ENCODE measurements at places on chromosomes 13 and 19.

- no peak for DNase-seq
These were observed 47.5 kb downstream of the TRPM4 start for GRCh38 chr19:49205114-49205513.

- DNase-seq: no peak
These were observed 50.6 kb downstream of the CELF5 start for GRCh38 chr19:3274942-3275582.

DNA sequence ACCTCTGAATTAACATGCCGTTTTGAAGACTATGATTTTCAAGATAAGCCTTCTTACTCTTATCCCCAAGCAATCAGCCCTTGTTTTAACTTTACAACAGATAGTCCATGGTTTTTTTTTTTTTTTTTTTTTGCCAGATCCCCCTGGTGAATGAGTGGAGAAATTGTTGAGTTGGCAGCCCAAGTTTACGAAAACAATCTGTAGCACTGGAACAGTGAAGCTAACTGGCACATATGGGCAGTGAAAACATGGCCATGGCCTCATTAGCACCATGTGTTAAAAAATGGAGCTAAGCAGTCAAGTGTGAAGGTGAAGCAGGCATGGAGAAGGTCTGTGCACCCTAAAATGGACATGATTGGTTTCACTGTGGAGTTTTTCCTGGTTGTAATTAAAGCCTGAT is 812.1 kb upstream of the MIR17HG start:
- DNase-seq: no peak

DNA sequence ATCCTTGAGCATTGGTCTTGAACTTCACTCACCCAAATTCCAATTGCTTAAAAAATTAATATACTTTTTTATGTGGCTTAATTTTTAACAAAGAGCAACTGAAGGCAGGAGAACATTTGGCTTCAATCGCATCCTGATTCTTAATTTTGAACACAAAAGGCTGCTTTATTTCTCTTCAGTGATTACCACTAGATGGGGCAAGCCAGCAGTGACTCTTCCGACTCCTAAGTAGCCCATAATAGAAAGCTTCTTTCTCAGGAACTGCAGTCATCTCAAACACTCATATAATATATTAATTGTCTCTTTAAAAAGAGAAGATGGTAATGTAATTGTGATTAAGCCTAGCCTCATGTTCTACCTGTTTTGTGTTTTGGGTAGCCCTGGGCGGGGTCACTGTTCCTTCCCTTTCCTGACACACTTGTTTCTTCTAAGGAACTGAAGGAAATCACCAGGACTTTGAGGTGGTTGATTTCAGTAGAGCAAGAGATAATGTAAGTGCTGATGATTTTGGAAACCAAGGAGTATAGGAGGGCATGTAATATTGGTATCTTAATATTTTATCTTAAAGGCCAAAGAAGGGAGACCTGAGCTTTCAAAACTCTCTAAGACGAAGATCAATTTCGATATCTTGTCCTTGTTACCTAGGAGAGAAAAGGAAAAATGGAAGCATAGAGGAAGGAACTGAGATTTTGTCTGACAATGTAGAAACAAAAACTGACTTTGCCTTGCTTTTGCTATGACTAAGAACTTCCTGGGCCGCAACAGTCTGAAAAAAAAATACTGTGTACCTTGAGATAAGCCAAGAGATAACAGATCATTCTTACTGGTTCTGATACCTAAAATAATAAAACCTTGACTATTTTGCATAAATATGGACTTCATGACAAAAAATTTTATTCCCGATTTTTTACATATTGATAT is 73.1 kb downstream of the TNFSF13B start:
- DNase-seq: no peak

DNA sequence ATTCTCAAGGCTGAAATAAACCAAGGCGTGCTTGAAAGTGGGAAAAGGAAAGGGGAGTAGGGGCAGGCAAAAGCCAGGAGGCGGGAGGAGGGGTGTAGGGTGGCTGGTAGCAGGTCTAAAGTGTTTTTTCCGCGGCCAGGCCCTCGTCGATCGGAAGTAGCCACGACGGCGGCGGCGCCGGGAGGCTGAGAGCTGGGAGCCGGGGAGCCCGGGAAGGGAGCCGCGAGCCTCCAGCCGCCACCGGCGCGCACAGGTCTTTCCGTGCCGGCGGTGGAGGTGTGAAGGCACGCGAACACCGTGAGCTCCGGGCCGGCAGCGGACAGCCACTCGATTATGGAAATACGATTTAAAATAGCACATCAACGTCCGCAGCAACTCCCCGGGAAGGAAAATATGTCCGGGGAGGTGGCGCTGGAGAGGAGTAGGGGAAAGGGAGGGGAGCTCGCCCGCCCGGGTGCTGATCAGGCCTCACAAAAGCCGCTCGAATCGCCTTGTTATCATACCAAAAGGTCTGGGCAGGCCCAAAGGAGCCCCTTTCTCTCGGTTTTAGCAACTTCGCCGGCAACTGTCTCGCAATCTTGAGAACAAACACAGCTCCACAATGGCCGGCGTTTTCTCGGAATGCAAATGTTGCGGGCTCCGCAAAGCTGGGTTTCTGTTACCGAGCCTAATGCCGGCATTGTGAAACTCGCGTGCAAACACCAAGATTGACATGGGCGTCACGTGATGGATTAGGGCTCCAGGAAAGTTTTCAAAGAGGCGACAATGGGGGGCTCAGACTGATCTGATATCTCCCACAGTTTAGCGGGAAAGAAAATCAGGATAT is 2.9 kb upstream of the PCDH8 start:
- DNase-seq: no peak

- no peak for DNase-seq
These were observed 54.3 kb downstream of the MTMR6 start for GRCh38 chr13:25232937-25233515.

DNA sequence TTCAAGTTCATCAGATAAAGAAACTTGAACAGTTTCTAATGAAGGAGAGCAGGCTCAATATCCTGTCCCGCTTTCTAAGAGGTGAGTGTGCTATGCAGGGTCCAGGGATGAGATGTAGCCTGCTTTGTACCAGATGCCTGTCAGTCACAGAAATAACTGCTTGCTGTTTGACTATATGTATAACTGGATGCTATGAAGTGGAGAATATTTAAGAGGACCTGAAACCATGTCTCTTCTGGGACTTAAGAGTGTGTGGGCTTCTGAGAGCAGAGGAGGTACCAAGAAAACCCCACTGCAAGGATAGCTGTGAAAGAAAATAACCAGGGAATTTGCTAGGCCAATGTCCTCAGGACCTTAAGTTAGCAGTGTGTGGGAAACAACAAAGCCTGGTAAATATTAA is 246.3 kb upstream of the RFC3 start:
- no peak for DNase-seq

DNA sequence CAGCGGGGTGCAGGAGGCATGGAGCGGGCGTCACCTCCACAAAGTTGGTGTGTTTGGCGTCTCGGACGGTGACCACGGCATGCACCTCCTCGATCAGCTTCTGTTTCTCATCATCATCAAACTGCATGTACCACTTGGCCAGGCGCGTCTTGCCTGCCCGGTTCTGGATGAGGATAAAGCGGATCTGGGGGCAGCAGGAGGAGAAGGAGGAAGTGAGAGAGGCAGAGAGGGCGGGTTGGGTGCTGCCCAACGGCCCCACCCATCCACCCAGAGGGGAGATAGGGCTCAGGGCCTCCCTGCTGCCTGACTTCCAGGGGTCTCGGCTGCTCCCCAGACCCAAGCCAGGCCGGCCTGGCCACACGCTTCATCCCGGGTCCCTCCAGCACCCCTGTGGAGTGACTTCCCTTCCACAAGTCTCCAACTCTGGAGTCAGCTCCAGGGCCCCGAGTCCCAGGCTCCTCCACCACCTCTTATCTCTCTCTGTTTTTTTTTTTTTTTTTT is 4.6 kb downstream of the AP2S1 start:
- peak; percentile 73 for DNase-seq

- no peak for DNase-seq
These were observed 850 bp downstream of the MTMR6 start for GRCh38 chr13:25286308-25286968.

GRCh38 chr19:15331419-15332310 is 674 bp downstream of the BRD4 start:
- peak; percentile 59 for DNase-seq

DNA sequence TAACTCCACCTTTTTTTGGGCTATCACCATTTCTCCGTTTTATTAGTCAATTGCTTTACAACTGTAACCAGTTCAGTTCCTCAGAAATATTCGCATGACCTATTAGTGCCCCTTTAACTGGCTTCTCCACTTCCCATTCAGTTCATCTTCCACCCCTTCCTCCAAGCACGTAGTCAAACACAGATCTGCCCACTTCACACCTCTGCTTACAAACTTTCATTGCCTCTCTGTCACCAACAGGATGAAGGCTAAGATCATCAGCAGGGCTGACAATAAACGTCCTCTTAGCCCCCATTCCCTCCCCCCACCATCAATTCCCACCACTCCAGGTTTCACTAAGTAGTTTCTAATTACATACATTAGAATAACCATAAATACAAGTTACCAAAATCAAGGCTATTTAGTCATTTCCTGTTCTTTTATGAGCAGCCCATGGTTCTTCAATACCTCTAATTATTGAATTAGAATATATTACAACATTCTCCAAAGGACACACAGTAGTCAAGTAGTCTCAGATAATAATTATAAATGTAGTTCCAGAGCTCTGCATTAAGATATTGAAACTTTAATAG is 95.7 kb downstream of the SPRY2 start:
- no peak for DNase-seq

- DNase-seq: no peak
These were observed 137.7 kb downstream of the SOX1 start for GRCh38 chr13:112204346-112205327.

DNA sequence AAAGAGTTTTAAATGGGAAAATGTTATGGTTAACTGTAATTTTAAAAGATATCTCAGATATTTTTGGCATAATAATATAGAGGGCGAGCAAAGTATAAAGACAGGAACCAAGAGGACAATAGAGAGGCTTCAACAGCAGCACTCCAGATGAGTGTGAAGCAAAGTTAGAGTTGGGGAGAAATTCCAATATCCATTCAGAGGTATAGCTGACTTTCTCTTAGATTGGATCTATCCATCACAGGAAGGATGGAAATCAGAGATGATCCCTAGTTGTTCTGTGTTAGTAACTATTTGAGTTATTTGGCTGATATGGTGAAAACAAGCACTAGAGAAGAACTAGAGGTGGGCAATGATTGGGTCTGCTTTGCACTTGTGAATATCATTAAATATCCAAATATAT is 786.0 kb upstream of the KLHL1 start:
- no peak for DNase-seq

DNA sequence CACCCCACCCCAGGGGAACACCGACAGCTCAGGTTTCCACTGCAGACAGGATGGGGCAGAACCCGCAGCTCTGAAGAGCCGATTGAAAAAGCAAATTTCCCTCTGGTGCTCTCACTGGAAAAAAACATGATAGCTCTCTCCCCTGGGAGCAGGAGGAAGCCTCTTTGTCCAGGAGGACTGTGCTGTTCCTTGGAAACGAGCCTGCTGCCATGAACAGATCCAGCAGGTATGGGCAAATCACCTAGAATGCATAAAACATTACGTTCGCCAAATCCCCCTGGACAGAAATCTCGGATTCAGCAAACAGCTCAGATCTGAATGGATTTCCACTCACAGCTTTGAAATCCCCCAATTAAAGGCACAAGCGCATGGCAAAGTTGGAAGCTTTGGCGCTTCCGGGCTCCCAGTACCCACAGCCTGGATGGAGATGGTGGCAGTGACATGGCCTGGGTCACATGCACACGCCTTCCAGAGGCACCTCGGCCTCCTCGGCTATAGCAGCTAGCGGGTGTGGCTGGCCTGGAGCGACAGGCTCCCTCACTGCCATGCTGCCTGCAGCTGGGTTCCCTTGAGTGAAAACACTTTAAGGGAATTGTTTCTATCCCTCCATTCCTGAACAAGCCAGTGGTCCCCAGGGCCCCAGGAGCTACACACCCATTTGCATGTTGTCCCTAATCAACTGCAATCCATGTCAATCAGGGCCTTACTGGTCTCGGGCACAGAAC is 59.1 kb downstream of the CEBPG start:
- DNase-seq: no peak

DNA sequence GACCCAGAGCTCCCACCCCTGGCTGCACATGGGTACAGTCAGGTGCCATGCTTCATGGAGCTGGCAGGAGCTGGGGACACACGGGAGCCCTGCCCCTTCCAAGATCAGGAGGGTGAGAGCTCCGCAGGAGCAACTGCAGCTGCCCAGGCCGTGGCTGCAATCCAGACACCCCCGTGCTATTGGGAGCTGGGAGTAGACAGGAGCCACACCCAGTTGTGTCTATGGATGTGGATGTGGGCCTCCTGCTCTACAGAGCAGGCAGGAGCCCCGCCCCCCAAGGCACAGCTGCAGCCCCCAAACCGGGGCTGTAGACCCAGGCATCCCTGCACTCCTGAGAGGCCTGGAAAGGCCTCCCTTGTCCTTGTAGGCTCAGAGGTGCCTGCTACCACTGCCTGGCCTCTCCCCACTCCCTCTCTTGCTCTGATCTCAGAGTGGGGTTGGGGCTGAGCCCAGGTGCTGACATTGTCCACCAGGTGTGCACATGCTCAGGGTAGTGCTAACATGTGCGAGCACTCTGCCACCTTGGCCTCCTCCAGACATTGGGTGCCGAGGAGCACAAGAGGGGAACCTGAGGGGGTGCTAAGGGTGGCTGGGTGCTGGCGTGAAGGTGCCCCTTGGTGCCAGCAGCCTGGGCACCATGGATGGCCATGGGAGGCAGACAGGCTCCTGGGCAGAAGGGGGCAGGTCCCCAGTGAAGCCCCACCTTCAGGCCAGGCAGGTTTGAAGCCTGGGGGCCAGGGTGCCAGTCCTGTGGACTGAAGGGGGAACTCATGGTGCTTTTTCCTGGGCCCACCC is 8.0 kb upstream of the BAX start:
- no peak for DNase-seq

- DNase-seq: no peak
These were observed 161.1 kb upstream of the TMTC4 start for GRCh38 chr13:100835695-100836094.

GRCh38 chr19:43768273-43769050 is 12.3 kb downstream of the KCNN4 start:
- DNase-seq: no peak

DNA sequence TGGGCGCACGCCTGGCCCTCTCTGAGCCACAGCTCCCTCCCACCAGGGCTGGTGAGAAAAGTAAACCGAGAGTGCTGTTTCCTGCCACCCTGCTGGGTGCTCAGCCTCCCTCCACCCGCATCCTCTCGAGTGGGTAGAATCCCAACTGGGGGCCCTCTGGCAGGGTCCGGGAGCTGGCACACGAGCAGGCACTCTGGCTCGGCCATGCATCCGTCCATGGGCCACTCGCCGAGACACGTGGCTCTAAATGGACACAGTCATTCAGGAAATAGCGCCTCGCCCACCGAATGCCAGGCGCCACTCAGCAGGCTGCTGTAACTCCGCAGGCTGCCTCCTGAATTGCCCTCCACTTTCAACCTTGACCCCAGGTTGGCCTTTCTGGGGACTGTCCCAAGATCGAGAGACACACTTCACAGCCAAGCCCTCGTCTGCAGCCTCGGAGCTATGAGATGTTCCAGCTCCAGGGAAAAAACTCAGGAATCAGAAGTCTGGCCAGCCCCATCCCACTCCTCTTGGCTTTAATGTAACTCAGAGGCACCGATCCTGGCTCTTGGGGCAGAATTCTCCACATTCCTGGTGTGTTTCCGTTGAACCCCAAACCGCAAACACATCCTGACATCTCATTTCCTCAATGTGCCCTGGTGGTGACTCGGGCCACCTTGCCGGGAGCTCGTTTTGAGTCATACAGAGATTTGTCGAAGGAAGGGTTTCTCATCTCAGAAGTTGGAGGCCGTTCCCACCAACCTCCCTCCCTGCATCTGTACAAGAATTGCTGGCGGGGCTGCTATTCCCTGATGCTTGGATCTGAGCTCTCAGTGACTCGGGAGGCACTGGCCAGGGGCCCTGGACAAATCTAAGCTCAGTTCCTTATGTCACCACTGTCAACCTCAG is 14.1 kb downstream of the KLF2 start:
- no peak for DNase-seq
